HCT116 (cell line): ENCODE measurements at places on chromosomes 5 and 9.

DNA sequence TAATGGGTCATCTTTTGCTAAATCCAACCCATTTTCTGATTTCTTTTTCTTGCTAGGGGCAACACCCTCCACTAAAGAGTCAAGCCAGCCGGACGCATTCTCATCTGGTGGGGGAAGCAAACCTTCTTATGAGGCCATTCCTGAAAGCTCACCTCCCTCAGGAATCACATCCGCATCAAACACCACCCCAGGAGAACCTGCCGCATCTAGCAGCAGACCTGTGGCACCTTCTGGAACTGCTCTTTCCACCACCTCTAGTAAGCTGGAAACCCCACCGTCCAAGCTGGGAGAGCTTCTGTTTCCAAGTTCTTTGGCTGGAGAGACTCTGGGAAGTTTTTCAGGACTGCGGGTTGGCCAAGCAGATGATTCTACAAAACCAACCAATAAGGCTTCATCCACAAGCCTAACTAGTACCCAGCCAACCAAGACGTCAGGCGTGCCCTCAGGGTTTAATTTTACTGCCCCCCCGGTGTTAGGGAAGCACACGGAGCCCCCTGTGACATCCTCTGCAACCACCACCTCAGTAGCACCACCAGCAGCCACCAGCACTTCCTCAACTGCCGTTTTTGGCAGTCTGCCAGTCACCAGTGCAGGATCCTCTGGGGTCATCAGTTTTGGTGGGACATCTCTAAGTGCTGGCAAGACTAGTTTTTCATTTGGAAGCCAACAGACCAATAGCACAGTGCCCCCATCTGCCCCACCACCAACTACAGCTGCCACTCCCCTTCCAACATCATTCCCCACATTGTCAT lies 72.0 kb downstream of the NUP214 start:
- DNase-seq = no peak

DNA sequence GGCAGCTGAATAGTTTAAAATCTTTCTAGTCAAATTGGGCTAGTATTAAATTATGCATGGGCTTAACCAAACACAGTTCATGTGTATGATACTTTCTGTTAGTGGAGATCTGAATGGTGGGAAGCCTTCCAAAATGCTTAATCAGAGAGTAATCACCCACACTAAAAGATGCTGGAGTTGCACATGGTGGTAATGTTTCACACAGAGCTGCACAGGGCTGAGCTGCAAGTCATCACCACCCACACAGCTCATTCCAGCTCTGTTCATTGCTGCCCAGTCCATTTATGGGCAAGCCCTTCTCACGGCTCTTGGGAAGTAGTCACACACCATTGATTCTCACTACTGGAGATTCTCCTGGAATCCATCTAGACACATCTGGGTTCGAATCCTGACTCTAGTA lies 351.5 kb upstream of the KCNN2 start:
- DNase-seq = no peak

- no peak for DNase-seq
These were observed 173.6 kb downstream of the TMEM161B start for GRCh38 chr5:88094906-88095496.

DNA sequence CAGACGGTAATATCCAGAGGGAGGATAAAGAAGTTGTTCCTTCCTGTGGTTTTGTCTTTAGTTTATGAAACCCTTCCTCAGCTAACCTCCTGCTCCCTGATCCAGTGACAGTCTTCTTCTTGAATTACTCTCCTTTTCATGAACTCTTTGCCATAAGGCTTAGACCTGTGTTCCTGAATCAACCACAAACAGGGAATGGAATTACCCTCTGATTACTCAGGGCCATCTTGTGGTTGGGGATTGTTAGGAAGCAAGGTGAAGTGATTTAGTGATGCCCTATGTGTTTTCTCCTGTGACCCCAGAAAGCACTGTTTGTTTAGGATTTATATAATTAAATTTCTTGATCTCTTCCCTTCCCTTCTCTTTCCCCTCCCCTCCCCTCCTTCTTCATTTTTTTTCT lies 409.1 kb downstream of the TAF11L14 start:
- DNase-seq = no peak

DNA sequence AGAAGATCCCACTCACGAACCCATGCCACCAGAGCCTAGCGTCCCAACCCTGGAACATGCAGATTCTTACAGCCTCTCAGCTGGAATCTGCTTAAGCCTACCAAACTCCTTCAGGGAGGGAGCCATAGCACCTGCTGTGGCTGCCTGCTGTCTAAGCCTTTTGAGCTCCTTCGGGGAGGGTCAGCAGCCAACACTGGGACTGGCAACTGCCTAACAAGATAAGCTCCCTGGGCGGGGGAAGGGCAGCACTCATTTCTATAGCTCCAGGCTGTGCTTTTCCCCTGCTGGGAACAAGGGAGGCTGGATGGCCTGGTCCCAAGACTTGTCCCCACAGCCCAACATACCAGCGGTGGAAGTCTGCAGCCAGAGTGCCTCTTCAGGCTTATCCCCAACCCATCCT lies 199.1 kb upstream of the OR13F1 start:
- no peak for DNase-seq

GRCh38 chr9:24044576-24044975 lies 218.5 kb upstream of the ELAVL2 start:
- DNase-seq = no peak

- DNase-seq = no peak
These were observed 173.4 kb downstream of the ROR2 start for GRCh38 chr9:91776409-91777291.

DNA sequence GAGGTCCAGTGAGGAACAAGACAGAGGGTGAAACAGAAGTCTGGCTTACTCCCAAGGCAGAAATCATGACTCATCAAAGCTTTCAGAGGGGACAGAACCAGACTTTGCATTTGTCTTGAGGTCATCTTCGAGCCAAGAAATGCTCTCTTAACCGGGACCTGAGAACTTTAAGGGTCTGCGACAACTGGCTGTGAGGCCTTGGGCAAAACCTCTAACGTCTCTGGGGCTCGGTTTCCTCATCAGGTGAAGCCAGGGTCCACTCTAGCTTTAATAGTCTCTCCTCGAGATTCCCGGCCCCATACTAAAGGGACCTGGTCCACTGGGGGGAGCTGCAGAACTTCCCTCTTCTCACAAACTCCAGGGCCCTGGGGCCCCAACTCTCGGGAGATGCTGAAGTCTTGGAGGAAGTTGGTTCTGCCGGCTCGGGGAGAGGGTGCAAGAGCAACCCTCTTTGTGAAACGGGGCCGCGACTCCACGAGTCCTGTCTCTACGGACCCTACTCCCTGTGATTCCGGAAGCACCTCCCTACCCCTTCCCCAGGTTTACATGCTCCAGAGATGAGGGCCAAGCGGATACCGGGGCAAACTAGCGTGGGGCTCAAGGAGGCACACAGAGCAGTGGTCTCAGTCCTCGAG lies 2.6 kb downstream of the GLIS3 start:
- peak; percentile 79 for DNase-seq

GRCh38 chr5:8329773-8330172 lies 460.8 kb downstream of the MTRR start:
- no peak for DNase-seq

- no peak for DNase-seq
These were observed 33.3 kb upstream of the SPRY4 start for GRCh38 chr5:142358121-142358520.

DNA sequence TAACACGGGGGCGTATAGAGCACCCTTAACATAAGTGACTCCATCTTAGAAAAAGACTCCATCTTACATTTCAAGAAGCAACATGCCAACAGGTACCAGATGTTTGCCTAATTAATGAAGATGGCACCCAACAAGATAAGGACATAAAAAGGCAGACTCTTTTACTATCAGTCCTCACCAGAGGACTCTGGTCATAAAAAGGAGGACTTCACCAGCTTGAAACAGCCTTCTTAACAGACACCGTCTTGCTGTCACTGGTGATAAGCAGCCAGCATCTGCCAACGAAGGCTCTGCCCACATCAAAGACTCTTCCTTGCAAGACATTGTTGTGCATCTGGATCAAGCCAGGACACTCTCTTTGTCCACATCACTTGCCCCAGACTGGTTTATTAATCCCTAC lies 80.3 kb downstream of the S1PR3 start:
- DNase-seq = no peak

DNA sequence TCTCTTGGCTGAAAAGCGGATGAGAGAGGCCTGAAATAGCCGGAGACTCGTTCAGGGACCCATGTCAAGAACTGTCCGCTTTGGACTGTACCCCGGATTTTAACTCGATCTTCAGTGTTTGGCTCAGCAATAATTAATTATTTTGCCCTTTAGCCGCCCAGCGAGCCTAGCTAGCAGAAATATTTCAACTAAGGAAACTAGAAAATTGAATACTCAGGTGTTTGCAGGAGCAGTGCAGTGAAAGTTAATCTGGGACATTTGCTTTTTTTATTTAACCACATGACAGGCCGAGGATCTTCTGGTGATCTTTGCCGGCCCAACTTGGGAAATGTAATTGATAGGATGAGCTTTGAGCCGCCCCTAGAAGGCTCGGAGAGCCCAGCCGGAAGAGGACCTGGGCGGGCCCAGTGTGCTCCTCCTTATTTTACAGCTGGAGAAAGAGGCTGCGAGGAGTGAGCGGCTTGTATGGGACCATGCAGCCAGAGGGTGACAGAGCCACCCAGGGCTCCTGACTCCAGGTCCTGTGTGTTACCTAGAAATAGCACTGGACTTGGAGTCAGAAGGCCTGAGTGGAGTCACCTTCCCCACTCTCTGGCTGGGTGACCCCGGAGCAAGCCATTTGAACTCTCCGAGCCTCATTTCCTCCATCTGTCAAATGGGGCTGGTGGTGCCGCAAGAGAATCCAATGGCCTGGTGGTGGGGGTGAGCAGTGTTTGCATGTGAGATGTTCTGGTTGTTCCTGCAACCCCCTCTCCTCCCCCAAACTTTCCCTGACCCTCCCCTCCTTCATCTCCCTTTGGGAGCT lies 2.4 kb downstream of the PPARGC1B start:
- DNase-seq = no peak

- DNase-seq = no peak
These were observed 1.2 kb upstream of the ADGRV1 start for GRCh38 chr5:90557391-90557790.

DNA sequence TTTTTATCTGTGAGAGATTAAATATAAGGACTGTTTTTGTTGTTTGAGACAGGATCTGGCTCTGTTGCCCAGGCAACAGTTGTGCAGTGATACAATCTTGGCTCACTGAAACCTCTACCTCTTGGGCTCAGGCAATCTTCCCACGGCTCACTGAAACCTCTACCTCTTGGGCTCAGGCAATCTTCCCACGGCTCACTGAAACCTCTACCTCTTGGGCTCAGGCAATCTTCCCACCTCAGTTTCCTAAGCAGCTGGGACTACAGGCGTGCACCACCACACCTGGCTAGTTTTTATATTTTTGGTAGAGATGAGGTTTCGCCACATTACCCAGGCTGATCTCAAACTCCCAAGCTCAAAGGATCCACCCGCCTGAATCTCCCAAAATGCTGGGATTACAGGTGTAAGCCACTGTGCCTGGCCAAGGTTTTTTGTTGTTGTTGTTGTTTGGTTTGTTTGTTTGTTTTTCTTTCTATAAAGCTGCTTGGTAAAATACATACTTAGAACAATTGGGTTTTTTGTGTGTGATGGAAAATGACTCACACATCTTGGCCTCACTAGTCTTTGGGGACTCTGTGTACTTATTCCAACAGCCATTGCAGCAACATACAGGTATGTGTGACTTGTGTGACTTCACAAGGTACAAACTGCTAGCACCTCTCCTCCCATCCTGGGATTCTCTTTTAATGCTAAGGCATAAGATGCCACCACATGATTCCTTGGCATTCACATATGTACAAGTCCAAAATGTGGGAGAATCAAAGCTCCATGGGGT lies 36.5 kb upstream of the RASA1 start:
- DNase-seq = no peak

DNA sequence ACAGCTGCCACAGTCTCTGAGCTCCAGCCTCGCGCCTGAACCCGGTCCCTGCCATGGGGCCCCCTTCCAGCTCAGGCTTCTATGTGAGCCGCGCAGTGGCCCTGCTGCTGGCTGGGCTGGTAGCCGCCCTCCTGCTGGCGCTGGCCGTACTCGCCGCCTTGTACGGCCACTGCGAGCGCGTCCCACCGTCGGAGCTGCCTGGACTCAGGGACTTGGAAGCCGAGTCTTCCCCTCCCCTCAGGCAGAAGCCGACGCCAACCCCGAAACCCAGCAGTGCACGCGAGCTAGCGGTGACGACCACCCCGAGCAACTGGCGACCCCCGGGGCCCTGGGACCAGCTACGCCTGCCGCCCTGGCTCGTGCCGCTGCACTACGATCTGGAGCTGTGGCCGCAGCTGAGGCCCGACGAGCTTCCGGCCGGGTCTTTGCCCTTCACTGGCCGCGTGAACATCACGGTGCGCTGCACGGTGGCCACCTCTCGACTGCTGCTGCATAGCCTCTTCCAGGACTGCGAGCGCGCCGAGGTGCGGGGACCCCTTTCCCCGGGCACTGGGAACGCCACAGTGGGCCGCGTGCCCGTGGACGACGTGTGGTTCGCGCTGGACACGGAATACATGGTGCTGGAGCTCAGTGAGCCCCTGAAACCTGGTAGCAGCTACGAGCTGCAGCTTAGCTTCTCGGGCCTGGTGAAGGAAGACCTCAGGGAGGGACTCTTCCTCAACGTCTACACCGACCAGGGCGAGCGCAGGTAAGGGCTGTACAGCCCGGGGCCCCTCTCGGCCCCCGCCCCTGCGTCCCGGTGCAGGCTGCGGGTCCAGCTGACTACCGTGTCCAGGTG lies 509 bp downstream of the LVRN start:
- DNase-seq = no peak

- DNase-seq = no peak
These were observed 84.5 kb downstream of the PRLR start for GRCh38 chr5:35145691-35146317.

GRCh38 chr5:164475339-164475977 lies 970.0 kb downstream of the MAT2B start:
- DNase-seq = no peak

DNA sequence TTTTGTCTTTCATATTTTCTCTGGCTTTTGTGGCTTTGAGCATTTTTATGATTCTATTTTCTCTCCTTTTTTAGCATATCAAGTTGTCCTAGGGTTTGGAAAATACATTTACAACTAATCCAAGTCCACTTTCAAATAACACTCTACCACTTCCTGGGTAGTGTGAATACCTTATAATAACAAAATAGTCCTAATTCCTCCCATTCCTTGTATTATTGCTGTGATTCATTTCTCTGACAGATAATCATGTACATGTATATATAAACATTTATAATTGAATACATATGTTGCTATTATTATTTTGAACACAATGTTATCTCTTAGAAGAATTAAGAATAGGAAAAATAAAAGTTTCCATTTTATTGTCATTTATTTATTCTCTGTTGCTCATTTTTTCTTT lies 14.9 kb upstream of the ADAM19 start:
- DNase-seq = no peak

DNA sequence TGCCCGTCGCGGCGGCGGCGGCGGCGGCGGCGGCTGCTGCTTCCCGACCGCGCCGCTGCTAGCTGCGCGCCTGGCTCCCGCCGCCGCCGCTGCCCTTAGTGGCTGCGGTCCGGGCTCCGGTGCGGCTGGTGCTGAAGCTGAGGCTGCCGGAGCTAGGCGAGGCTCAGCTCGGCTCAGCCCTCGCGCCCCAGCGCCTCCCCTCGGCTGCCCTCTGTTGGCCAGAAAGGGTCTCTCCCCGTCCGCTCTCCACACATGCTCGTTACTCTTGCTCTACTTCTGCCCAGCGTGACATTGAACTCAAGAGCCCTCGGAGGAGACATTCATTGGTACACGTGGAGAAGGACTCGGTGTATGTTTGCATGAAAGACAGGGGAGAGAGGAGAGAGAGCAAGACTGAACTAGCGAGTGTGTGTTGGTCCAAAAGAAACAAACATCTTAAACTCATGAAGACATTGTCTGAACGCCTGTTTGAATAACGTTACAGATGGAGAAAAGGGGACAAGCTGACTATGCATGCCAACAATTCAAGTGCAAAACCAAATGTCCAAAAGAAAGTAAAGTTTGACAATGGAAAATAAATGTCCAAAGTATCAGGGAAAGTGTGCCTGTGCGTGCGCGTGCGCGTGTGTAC lies at the start of gene HCN1:
HCN1 (minus strand) TSS at position 175 of the 631 bp plus-strand sequence.
- no peak for DNase-seq
